ENCODE measurements at places on chromosomes 16 and 17.
A peak's percentile ranks its signal among the peaks of the same experiment; 100 is the strongest.

GRCh38 chr17:75621489-75621888 lies 11.7 kb upstream of the SMIM5 start:
- DNase-seq = no peak

DNA sequence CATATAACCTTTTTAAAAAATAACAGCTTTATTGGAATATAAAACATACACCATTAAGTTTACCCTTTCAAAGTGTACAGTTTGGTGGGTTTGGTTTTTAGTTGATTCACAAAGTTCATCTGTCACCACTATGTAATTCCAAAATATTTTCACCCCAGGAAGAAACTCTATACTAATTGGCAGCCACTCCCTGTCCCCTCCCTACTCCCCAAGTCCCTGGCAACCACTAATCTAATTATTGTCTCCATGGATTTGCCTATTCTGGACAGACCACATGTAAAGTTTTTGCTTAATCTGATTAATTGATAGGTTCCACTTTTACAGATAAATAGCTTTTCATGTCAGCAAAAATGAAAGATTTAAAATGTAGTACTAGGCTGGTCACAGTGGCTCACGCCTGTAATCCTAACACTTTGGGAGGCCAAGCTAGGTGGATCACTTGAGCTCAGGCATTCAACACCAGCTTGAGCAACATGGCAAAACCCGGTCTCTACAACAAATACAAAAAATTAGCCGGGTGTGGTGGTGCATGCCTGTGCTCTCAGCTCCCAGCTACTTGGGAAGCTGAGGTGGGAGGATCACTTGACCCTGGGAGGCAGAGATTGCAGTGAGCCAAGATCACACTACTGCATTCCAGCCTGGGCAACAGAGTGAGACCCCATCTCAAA lies 25.0 kb upstream of the MAPK3 start:
- DNase-seq = no peak

- DNase-seq = no peak
Measured at GRCh38 chr17:58284613-58285421, 4.1 kb upstream of the MPO start.

DNA sequence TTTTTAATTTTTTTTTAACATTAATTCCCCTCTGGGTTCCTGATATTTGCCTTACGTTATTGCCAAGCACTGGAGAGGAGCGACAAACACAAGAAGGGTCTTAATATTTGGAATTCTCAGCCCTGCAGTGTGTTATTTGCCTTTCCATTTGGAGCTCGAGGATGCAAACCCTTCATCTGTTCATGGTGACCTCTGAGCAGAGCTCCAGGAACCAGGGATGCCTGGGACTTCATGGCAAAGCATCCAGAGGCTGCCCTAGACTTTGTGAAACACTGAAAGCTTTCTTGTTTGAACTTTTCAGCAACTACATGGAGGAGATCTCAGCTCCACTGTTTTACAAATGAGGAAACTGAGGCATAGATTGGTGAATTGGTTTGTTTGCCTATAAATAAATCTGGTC lies 254.2 kb downstream of the CBLN1 start:
- DNase-seq = no peak

GRCh38 chr17:19288453-19288852 lies 51.3 kb downstream of the EPN2 start:
- DNase-seq = no peak

- DNase-seq = no peak
Measured at GRCh38 chr16:80085606-80086005, 455.2 kb upstream of the DYNLRB2 start.

- no peak for DNase-seq
Measured at GRCh38 chr17:66449418-66449977, 147.1 kb downstream of the PRKCA start.

GRCh38 chr16:15949210-15950160 lies at the start of gene ABCC1:
TSS of gene ABCC1 (plus strand) at chr16:15949616. CDS start at chr16:15949752, 136 bp downstream.
- peak; percentile 50 for DNase-seq

DNA sequence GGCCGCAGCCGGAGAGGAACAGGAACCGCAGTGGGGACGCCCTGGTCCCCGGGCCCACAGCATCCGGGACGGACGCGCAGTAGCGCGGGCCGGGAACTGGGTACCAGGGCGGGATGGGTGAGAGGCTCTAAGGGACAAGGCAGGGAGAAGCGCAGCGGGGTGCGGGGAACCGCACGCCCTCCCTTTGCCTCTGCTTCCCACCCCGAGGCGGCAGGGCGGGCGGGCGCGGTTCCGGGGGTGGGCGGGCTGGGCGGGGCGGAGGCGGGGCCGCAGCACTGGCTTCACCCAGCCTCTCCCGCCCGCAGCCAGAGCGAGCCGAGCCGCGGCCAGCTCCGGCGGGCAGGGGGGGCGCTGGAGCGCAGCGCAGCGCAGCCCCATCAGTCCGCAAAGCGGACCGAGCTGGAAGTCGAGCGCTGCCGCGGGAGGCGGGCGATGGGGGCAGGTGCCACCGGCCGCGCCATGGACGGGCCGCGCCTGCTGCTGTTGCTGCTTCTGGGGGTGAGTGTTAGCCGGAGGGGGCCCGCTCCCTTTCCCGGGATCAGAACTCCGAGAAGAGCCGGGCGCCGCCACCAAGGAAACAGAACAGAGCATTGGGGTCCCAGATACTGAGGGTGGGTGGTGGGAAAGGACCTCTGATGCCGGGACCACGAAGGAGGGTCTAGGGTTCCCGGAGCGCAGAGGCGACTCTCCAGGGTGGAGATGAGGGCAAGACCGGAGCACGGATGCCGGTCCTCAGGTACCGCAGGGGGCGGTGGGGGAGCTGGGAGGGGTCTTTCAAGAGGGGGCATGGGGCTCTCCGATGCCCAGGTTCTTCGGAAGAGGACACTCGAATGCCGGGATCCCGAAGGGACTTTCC lies at the start of gene NGFR:
Gene NGFR, plus strand, starts transcription at position 308 of the 856 bp plus-strand sequence. Its CDS starts 125 bp downstream, at position 433.
- peak; percentile 48 for DNase-seq

- DNase-seq = no peak
Measured at GRCh38 chr17:82627405-82627804, 20.8 kb downstream of the WDR45B start.

DNA sequence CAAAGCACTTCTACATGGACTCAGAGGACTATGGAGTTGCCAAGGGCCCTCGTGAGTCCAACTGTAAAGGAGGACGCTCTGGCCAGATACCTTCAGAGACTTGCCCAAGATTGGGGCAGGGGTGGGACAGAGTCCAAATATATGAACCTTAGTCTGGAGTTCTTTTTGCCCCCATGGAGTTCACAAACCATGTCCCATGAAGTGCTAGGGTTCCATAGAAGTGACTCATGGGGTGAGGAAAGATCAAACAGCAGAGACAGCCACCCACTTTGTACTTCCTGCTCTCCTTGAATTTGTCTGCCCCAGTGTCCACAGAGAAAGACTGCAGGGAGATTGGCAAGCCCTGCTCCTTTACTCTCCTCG lies 29.0 kb downstream of the SRL start:
- DNase-seq = no peak

GRCh38 chr16:89506791-89507191 lies 1.4 kb upstream of the SPG7 start:
- DNase-seq = peak; percentile 62

All from CD8-positive, alpha-beta memory T cell (primary cell).